ENCODE measurements at places on chromosomes 4 and X.

DNA sequence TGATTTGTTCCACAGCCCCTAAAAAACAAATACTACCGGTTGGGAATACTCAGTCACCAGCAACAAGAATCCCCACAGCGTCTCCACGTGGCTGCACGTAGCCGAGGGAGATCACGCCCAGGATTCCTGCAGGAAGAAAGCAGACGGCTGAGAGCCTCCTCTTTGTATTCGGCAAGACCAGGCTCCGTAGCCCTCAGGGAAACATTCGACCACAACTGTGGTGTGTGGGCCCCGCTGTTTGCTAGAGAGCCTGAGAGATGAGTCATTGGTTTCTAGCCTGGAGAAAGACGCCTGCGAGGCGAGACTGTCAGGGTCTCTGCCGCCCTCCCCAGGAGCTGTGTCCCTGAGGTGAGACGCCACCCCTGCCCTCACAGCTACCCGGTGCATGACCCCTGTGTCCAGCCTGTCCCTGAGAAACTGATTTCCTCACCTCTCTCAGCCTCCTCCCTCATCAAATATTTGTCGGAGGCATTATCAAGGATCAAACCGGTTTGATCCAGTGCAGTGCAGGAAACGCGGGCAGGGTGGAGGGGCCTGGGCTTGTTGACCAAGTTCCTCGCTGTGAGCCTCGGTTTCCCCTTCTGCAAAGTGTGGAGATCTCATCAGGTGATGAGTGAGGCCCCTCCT, 4.7 kb upstream of the S100P start:
- peak; percentile 83 for DNase-seq

DNA sequence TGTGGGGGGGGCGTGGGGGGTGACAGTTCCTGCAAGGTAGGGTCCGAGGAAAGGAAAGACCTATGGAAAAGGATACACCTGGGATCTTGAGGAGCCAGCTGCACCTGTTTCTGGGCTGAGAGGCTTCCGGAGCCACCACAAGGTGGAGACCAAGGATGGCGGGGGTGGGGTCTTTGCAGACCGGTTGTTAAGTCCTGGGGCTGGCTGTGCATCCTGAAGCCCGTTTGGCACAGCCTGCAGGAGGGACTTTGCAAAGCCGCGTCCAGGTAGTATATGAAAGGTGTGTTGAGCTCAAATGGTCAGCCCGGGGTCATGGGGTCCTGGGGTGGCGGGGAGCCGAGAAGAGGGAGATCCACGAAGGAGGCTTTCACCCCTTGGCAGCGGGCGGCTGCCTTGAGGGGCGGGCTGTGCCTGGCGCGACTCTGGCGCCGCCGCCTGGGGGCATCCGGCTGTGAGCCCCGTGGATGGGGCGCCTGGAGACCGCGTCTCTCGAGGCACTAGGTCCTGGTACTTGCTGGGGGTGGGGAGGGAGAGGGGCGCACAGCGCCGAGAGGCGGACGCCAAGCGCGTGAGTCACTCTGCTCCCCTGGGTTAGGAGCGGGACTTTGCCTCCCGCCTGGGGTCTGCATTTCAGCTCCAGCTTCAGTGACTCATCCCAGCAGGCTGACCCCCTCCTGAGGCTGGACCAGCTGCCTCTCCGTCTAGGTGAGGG, 58.2 kb upstream of the DYNLT3 start:
- DNase-seq = no peak

DNA sequence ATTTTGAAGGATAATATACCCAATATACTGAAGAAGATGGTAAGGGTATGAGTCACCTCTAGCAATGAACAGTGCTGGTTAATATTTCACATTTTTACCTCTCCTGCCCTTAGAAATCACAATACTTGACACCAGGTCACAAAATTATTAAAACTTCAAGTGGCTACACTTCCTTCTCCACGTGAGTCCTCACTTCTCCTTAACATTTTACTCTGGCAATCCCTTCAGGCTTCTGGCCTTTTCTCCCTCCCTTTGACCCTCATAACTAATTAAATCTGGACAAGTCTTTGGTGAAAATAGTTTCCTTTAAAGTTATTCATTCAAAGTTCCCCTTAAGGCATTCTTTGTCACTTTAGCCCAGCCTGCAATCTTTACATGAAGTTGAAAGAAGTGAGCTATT, 190.4 kb downstream of the UNC5C start:
- DNase-seq = no peak

GRCh38 chr4:74327762-74328161, 19.5 kb downstream of the EPGN start:
- peak; percentile 67 for DNase-seq

DNA sequence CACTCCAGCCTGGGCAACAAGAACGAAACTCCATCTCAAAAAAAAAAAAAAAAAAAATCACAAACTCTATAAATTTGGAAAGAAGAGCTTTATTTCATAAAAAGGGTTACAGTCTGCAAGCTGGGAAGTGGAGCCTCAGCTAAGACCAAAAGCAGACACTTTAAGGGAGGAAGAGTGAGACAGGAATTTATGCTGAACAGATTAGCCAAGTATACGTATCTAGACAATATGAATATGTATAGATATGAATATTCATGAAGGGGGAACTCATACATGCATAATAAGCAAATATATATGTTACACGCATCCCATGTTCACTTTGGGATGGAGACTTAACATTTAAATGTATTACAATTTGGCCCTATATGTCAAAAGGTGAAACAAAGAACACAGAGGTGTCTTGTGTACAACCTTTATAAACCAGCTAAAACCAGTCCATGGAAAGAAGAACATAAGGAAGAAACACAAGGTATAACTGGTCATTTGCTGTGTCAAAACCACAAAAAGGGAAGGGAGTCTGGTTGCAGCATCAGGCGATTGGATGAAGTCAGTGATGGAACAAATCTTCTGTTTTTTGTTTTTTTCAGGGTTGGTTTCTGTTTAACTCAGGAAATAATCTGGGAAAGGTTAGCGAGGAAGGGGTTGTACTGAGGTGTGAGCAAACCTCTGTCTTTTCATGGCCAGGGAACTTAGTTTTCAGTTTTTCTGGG, 130.0 kb upstream of the MAOA start:
- no peak for DNase-seq

DNA sequence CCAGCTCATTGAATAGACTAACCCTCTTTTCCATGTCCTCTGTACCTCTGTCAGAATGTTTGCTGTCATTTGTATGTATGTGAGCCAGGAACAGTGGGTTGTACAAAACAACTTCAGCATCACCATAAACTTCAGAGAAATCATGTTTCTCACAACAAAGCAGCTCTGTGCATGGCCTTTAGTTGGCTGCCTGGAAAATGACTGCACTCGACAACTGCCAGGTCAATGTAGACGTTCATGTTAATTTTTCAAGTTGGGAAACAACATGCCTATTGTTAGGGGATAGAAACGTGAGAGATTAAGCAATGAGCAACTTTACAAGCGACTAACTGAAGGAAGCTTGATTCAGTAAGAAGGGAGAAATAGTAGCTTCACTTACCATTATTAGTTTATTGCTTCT, 17.9 kb upstream of the CXCL11 start:
- no peak for DNase-seq

- DNase-seq = no peak
Measured at GRCh38 chrX:154890990-154891639, 5.0 kb downstream of the F8A1 start.

- no peak for DNase-seq
Measured at GRCh38 chrX:41909068-41909467, 14.3 kb downstream of the CASK start.

GRCh38 chrX:111309083-111309482, 38.8 kb upstream of the CAPN6 start:
- no peak for DNase-seq

DNA sequence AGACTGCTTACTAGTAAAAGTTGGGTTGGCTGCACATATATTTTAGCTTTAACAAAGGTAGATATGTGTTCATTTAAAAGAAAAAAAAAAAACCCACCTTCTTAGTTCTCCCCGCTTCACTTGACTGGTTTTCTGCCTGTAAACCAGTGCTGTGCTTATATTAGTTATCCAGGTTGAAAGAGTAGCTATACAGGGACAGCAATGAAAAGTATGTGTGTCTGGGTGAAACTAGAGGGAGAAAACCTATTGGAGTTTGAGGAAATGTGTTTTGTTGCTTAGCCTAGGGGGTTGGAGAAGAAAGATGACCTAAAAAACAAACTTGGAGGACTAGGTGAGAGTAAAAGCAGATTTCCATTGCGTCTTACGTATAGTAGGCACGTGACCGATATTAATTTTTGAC, 4.5 kb downstream of the JADE1 start:
- DNase-seq = no peak

DNA sequence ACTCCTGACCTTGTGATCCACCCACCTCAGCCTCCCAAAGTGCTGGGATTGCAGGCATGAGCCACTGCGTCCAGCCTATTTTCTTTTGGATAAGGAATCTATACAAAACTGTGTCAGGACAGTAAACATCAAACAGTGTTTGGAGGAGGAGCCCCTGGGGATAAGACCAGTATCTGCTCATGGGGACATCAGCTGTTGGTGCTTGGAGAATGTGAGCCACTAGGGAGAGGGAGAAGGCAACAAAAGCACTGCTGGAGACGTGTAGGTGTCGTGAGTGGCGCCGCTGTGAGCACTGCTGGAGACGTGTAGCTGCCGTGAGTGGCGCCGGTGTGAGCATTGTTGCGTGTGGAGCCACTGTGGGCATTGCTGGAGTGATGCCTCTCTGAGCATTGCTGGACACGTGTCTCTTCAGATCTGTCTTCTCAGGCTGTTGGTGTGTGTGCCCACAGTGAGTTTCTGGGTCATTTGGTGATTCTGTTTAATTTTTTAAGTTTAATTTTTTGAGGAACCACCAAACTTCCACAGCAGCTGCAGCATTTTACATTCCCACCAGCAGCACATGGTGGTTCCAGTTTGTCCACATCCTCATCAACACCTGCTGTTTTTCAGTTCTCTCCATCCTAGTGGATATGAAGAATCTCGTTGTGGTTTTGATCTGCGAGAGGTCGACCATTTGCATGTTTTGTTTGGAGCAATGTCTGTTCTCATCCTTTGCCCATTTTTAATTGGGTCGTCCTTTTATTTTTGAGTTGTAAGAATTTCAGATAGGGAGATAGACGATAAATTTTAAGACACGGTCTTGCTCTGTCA, 19.0 kb downstream of the DGKQ start:
- no peak for DNase-seq

GRCh38 chr4:77040270-77040669, 35.5 kb downstream of the CCNI start:
- peak; percentile 44 for DNase-seq

DNA sequence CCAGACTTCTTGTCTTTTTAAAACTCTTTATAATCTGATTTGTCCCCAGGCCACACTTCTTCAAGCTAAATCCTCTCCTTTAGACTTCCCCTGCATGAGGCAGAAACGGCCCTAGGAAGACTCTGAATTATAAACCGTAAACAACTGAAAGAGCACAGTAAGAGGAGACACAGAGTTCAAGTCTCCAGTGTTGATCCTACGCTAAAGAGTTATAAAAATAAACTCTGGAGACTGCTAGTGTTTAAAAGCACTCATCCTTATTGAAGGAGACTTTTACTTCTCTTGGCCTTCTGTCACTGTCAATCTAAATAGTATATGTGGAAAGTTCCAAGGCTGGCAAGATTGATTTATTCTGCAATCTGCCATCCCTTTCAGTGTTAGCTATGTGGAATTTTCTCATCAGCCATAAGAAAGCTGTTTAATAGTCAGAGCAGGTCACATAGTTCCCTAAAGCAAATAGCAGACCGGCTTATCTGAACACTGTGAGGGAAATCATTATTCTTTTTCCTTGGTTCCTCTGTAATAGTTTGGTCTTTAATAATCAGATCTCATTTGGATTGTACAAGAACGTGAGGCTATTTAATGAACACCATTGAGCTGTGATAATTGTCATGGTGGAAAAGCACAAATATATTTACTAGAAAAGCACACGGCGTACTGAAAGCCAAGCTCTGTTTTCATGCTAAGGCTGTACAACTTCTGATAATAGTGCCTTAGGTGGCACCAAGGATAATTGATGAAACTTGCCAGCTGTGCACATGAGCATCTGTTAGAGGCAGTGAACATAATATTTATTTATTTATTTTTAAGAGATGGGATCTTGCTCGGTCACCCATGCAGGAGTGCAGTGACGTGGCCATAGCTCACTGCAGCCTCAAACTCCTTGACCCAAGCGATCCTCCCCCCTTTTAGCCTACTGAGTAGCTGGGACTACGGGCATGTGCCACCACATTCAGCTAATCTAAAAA, 157.7 kb downstream of the CEP135 start:
- no peak for DNase-seq

DNA sequence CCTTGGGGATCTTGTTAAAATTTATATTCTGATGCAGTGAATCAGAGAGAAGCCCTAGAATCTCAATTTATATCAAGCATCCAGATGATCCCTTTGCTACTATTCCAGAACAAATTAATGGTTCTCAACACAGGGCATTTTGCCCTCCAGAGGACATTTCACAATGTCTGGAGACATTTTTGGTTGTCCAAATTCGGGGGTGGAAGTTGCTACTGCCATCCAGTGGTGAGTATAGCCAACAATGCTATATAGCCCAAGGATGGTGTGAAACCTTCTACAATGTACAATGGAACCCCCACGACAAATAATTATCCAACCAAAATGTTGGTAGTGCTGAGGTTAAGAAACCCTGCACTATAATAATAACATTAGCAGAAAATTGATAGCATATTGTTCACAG, 2440.0 kb downstream of the PCDH7 start:
- peak; percentile 36 for DNase-seq

- DNase-seq = no peak
Measured at GRCh38 chrX:9532349-9532748, 67.5 kb downstream of the TBL1X start.

DNA sequence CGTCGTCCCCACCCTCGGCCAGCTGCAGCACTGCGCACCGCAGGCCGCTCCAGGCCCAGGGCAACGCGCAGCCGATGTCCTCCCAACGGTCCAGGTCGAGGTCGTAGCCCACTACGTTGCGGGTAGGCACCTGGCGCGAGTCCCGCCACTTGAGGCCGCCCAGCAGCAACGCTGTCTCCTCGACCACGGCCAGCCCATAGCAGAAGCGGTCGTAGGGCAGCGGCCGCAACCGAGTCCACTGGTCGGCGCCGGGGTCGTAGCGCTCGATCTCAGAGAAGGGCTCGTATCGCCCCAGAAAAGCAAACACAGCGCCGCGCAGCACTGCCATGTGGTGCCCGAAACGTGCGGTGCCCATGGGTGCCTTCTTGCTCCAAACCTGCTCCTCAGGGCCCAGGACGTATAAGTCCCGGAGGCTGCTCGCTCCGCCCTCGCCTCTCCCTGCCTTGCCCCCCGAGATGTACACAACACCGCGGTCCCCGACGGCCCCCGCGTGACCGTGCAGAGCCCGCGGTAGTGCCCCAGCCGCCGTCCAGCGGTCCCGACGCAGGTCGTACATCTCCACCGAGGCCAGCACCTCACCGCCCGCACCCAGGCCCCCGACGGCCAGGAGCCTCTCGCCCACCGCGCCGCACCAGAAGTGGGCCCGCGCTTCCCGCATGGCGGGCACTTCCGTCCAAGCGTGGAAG, 2.1 kb downstream of the KLHL34 start:
- DNase-seq = no peak

Measured in foreskin keratinocyte (primary cell).